HAP-1 (cell line): ENCODE measurements at places on chromosomes 16 and 17.
A peak's percentile ranks its signal among the peaks of the same experiment; 100 is the strongest.

DNA sequence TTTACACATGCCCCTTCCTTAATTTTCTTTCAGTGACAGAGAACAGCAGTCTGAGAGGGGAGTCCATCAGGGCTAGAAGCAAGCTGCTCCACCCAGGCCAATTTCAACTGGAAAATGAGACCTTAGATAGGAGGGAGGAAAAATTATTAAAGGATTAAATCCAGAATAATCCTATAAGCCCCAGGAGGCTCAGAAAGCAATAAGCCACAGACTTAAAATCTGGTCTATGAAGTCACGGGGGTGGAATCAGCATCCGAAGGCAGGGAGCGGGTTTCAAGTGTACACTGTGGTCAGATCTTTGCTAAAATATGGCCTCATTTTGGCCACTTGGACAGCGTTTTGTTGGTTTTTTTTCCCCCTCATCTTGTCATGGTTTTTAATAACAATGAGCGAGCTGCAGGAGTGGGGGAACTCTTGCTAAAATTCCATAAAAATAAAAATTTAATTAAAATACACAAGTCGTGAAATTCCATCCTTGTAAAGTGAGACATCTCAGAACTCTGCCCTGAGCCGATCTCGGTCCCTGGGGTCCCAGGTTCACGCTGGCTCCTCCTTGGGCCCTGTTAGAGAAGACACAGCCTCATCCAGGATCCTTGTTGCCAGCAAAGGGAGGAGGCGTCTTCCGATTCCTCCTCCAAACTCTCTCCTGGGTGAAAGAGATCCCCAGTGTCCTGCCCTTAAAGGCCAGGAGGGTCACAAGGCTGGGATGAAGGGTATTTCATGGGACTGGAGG lies 51.6 kb upstream of the ETV4 start:
- no peak for DNase-seq

- DNase-seq, result no peak
Measured at GRCh38 chr16:1645914-1646525, 32.1 kb upstream of the JPT2 start.

DNA sequence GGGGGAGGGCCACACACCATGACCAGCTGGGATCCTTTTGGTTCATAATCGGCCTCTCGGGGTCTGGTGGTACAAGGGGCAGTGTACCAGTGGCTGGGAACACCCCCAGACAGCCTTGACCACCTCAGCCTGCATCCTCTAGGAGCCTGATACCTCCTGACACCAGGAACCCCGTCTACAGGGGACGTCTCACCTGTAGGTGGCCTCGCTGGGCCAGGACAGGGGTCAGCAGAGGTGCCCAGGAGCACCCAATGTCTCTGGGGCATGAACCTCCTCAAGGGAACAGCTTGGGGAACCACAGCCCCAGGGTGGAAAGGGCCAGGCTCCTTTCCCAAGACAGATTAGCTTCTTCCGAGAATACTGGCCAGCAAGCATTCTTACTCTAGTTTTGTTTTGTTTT lies 2.5 kb upstream of the METRNL start:
- no peak for DNase-seq

- DNase-seq, result no peak
Measured at GRCh38 chr17:30571921-30572320, 94.7 kb downstream of the GOSR1 start.

DNA sequence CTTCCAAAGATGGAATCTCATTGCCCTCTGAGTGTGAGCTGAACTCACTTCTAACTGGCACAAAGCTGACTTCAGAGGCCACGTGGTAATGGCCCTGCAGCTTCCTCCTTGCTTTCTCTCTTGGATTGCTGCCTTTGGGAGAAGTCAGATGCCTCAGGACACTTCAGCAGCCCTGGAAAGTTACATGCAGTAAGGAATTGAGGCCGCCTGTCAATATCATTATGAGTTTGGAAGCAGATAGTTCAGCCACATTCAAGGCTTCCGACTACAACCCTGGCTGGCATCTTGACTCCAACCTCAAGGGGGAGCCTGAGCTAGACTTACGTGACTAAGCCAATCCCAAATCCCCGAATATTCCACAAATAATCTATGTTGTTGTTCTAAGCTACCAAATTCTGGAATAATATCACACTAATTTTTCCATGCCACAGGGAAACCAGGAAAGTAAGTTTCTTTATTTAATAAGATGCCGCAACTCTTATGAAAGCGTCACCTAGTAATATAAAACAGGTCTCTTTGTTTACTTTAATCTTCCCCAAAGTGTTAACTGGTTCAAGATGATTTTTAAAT lies 13.6 kb downstream of the CEP20 start:
- DNase-seq, result peak; percentile 67

GRCh38 chr17:66214884-66215528 lies 14.2 kb downstream of the APOH start:
- no peak for DNase-seq

GRCh38 chr17:9714801-9715200 lies 69.5 kb downstream of the USP43 start:
- DNase-seq, result no peak

GRCh38 chr17:44137891-44138709 lies 3.6 kb upstream of the HROB start:
- DNase-seq, result peak; percentile 52

DNA sequence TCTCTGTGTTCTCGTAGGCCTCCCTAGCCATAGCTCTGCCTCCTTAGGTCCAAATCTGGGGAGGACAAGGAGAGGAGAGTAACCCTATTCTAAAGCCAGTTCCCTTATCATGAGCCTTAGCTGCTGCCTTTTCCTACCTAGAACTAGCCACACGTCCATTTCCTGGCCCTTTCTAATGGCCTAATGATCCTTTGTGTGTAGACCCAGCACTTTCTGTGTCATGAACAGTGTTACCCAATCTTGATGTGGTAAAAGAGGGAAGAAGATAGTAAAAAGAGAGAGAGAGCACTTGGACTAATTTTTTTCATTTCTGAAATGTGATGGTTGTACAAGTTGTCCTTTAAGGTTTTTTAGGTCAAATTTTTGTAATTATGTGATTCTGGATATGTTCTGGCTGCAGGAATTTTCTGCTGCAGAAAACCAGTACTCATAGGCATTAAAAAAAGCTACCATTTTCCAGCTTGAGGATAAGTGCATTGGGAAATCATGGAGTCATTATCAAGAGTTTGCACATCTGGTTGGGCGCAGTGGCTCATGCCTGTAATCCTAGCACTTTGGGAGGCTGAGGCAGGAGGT lies 18.2 kb downstream of the CASC3 start:
- no peak for DNase-seq

DNA sequence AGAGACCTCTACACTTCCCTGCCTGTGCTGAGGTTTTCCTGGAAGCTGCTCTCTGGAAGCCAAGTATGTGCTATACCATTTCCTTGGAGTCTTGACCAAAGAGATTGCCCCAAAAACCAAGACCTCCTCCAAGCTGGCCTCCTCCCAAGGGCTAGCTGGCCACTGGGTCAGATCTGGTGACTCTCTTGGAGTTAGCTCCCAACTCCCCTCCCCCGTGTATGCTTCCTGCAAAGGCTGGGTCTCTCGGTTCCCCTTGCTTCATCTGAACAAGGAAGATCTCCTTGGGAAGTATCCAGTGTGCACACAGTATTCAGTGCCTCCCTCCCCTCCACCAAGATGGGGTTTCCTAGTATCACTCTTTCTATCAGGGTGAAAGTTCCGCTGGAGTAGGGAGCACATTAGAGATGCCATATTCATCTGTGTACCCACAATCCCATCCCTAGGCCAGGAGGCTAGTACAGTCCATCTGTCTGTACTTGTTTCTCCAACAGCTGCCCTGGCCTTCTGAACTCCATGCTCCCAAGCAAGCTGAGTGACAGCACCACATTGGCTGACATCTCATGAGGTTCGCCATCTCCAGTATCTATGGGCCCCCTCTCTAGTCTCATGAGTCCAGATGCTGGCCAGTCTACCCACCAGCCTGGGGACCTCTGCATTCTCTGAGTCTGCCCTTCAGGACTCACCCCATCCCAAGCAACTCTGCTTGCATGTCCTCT lies 3.2 kb downstream of the GAS7 start:
- no peak for DNase-seq

GRCh38 chr16:704552-705380 lies 835 bp downstream of the FBXL16 start:
- no peak for DNase-seq

DNA sequence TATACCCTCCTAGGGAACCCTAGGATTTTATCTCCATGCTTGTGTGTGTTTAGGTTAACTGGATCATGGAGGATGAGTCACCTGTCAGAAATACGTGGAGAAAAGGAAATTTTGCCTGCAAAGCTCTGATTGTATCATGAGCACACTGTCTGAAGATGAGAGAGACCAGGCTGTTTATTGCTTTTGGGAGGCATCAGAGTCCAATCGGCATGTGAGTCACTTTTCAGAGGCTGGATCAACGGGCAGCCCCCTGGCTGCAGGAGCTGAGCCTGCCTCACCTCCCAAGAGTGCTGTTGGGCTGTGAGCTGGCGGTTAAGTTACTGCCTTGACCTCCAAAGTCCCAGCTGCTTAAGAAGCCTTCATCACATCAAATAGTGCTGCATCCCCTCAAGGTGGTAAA lies 41.5 kb upstream of the MED9 start:
- DNase-seq, result no peak

GRCh38 chr17:36951084-36951789 lies 2.5 kb downstream of the AATF start:
- no peak for DNase-seq

DNA sequence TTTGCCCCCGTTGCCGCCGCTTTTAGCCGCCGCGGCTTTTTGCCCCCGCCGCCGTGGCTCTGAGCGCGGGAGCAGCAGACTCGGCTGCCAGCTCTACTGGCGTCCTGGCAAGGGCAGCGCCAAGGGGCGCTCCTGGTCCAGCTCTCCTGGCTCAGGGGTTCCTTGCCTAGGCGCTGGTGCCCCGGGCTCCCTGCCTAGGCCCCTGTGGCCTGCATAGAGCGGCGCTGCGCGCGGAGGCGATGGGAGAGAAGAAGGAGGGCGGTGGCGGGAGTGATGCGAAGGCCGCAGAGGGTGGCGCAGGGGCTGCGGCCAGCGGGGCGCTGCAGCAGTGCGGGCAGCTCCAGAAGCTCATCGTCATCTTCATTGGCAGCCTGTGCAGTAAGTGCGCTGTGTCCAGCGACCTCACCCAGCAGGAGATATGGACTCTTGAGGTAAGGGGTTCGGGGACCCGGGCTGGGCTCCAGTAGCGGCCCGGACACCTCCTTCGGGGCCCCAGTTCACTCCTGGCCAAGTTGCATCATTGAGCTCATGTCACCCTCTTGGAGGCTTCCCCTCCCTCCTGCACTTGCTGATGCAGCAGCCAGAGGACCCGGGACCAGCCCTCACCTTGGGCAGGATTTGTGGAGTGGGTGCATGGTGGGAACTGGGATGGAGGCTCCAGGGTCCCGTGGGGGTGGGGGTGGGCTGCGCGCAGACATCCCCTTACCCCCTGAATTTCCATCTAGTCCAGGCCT lies 1344.4 kb downstream of the TP53TG3F start:
- DNase-seq, result no peak

DNA sequence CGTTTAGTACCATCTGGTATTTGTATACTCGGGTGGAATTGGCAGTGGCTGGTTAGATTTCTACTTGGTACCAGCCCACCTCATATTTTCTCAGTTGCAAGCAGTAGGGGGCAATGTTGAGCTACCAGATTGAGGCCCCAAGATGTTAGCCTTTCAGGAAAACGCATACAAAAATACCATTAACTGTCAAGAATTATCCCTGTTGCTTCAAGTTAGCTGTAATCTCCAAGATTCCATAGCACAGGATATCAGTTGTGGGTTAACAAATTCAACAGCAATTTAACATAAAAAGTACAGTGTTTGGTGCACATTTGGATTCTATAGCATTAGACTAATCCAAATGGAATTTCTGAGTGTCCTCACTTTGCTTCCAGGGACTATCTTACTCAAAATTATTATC lies 188.2 kb downstream of the FTO start:
- peak; percentile 75 for DNase-seq

- no peak for DNase-seq
Measured at GRCh38 chr16:65773301-65773874, 593.1 kb upstream of the CDH5 start.

- DNase-seq, result no peak
Measured at GRCh38 chr16:55250701-55251100, 73.3 kb upstream of the IRX6 start.

DNA sequence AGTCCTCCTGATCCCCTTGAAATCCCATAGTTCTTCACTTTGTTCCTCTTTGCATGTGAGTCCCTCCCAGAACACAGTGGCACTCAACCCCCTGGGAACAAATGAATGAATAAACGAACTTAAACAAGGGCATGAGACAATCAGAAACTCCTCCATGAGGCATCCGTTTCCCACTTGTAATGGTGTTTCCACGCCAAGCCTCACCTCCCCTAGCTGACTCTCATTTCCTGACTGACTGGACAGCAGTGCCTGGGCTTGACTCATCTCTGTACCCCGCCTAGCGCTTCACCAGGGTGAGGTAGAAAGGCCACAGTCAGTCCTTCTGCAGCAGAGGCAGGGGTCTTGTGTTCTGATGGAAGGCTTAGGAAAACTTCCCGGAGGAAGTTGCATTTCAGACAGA lies 14.2 kb downstream of the KIF1C start:
- DNase-seq, result no peak

DNA sequence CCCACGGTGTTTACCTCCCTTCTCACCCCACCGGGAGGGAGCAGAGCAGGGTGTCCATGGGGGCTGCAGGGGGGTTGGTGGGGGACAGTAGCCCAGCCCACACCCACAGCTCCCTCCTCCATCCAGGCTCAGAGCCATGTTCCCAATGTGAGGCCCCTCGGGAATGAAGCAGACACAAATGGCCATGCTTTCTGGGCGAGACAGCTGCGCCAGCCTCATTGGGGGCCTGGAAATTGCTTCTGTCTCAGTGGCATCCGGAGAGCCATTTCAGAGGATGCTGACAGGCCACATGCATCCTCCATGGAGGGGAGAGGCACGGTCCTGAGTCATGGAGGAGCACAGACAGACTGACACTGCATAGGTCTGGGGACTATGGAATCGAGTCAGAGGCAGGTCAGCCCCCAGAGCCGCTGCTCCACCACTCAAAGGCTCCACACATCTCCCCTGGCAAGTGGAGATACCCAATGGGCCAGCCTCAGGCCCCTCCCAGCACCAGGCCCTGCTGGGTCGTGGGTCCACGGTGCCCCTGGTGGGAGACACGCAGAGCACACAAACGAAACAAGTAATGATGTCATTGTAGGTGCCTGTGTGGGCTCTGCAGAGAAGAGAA lies 59.6 kb upstream of the ENPP7 start:
- DNase-seq, result no peak

DNA sequence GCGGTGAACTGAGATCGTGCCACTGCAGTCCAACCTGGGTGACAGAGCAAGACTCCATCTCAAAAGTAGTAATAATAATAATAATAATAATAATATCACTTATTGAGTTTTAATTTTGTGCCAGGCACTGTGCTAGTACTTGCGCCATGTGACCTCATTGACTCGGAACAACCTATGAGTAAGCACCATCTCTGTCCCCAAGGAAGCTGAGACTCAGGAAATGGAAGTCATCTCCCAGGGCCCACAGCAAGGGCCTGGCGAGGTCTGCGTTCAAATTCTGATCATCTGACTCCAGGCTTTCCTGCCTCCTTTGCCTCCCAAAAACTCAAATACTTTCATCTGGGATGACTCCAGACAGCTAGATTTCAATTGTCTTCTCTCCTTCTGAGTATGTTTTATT lies 162.9 kb downstream of the SEC14L1 start:
- DNase-seq, result no peak
